Iris pigment epithelial cell (primary cell): ENCODE measurements at places on chromosomes 2 and 18.

DNA sequence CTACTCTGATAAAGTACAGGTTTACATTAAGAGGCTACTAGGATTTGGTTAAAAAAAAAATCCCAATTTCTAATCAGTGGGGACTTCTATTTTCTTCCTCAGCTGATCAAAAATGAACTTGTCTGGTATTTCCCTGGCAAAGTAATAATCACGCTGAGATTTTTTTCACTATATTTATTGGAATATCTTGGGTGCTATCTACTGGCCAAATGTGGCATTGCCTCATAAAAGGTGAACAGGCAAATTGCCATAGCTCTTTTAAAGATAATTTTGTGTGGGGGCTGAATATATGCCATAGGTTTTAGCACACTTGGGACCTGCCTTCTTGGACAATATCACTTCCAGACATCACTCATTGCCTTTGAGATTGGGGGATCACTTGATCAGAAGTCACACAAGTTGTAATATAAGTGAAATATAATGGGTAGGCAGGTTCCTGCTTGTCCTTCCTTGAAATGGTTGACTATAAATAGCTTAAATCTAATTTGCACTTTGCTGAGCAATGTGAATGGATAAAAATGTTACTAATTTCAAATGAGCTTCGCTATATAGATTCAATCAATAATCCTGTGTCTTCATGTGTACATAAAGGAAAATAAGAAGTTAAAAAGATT is 7.0 kb upstream of the NXPH2 start:
- DNase-seq, result peak; percentile 48

DNA sequence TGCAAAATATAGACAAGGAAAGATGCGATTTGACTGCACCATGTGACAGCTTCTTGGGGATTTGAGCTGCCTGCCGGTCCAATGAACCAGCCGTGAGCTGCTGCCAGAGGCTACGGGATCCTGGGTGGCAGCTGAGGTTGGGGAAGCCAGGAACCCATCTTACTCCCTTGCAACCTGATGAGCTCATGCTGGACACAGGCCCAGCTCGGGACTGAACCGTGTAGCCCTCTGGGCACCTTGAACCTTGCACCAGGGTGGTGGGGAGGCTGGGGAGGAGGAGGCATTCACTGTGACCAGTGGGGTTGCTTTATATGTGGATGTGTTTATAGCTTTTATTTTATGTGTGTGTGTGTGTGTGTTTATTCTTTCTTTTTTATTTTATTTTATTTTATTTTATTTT is 9.1 kb downstream of the ALPI start:
- DNase-seq, result no peak

DNA sequence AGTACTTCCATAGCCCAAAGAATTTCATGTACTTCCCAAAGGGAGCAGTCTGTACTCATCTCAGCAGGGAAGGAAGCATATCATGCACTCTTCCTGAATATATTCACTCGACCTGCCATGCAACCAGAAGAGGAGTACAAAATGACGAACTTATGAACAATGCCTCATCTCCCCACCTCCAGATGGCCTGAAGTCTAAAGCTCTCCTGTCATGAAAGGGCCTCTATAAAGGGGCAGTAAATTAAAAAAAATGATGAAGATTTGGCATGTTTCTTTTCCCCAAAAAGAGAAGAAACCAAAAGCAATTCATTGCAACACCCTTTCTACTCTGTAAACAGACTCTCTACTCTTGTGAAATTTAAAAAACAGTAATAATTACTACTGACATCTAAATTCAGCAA is 1601.1 kb downstream of the LRP1B start:
- no peak for DNase-seq

GRCh38 chr2:108447947-108448677 is 894 bp upstream of the GCC2 start:
- no peak for DNase-seq
